ENCODE measurements at places on chromosomes 3 and 15.

DNA sequence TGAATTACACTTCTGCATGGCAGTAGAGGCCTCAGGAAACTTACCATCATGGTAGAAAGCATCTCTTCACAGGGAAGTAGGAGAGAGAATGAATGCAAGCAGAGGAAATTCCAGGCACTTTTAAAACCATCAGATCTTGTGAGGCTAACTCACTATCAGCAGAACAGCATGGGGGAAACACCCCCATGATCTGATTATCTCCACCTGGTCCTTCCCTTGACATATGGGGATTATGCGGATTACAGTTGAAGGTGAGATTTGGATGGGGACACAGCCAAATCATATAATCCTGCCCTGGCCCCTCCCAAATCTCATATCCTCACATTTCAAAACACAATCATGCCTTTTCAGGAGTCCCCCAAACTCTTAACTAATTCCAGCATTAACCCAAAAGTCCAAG lies 691.1 kb downstream of the SI start:
- no peak for DNase-seq

- DNase-seq = no peak
Observed at GRCh38 chr3:129056451-129057173, 4.0 kb upstream of the GP9 start.

GRCh38 chr3:152054315-152054714 lies 180.9 kb downstream of the SUCNR1 start:
- DNase-seq = no peak

GRCh38 chr15:41969851-41970431 lies 2.4 kb downstream of the EHD4 start:
- peak; percentile 44 for DNase-seq

- DNase-seq = no peak
Observed at GRCh38 chr3:136778865-136779264, 26.7 kb upstream of the STAG1 start.

GRCh38 chr15:64636556-64636955 lies 138.8 kb downstream of the RBPMS2 start:
- no peak for DNase-seq

- DNase-seq = no peak
Observed at GRCh38 chr15:56468401-56468800, 3.5 kb upstream of the MNS1 start.

DNA sequence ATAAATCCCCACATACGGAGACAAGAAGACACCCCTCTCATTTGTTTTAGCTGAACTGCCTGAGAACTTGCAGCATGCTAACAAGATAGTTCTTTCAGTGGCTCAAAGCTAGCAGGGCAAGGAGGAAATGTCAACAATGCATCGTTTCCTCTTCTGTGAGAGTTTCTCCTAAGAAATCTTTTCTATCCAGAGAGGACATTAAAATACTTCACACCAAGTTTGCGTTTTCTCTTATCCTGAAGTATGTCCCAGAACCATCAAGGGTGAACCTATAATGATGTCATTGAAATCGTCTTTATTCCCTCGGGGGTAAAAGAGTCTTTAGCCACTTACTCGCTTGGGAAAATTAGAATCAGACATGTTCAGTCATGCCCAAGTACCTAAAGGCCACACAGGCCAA lies 541.7 kb upstream of the MDFIC2 start:
- DNase-seq = no peak

DNA sequence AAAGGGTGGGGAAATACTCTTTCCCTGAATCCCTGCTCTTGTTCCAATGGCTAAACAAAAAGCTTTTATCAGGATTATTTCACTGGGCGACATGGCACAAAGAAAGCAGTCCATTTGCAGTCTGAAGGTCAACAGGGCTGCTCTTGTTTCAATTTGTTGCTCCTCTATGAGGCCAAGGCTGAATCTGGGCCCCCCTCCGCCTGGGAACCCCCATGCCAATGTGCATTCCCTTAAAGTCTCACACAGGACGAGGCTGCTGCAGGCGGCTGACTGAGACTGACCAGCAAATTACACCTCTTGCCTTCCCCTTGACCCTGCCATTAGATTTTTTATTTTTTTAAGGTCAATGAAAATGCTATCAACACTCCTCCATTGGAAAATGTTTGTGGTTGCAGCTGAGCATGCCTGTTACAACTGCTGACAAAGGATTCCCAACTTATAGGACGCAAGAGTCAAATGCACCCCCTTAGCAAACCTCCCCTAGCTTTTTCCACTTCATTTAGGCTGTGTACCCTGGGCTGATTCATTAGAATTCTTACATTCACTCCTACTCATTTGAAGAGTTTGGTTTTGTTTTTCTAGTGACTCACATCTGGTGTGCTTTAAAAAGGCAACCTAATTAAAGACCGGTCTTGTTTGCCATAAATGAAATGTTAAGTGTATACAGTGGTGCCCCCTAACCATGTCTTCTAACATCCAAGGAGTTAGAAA lies 60.8 kb upstream of the ARHGEF3 start:
- DNase-seq = no peak

DNA sequence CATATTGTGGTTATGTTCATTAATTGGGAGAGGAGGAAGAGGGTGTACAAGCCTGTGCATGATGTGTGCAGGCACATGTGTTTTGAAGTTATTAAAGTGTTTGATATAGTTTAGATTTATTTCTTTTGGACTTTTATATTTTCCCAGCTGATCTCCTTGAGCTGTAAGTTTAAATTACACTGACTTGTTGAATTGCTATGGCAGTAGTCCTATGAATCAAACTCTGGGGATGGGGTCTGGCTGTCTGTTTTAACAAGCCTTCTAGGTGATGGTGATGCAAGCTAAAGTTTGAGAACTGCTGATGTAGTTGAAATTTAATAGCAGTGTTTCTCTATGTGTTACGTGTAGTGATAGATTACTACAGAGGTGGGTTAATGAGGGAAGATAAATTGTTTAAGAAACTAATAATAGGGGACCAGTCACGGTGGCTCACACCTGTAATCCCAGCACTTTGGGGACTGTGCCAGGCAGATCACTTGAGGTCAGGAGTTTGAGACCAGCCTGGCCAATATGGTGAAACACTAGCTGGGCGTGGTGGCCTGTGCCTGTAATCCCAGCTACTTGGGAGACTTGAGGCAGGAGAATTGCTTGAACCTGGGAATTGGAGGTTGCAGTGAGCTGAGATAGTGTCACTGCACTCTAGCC lies 7.0 kb downstream of the ARIH1 start:
- no peak for DNase-seq

GRCh38 chr3:112587336-112587735 lies 25.5 kb downstream of the SLC35A5 start:
- no peak for DNase-seq

DNA sequence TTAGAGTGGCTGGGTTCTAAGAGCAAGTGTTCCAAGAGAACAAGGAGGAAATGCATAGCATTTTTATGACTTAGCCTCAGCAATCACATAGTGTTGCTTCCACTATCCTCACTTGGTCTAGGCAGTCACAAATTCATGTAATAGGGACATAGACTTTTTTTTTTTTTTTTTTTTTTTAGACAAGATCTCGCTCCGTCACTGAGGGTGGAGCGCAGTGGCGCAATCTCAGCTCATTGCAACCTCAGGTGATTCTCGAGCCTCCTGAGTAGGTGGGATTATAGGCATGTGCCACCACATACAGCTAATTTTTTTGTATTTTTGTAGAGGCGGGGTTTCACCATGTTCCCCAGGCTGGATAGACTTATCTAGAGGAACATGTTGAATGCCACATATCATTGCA lies 4.7 kb upstream of the GNB4 start:
- DNase-seq = no peak

DNA sequence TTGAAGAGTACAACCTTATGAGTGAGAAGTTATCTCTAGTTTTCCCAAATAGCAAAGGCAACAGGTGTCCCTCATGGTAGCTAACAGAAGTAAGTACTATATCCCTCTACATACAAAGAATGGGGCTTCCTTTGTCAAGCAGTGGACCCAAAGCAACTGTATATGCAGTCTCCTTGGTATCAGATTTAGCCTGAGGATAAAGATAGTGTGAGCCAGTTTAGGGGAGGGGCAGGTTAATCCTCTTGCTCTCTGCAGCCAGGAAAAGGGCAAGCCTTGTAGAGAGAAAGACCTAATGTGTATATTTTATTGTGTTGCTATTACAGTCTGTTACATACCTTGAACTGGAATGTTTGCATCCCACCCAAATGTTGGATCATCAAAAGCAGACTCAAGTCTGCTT lies 117.9 kb upstream of the COL8A1 start:
- no peak for DNase-seq

DNA sequence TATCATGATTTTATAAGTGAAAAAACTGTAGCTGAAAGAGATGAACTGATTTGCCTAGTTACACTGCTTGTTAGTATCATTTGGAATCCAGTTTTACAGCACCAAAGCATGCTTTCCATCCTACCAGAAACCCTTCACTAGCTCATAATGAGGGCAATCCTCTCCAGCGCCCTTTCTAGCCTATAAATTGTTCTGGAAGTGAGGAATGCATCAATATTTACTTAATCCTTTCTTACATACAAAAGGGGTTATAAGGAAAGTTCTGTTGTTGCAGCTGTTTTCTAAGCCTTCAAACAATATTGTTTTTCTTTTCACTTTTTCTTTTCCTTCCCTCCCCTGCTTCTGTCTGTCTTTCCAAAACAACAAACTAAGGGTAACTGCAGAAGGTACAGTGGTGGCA lies 11.0 kb upstream of the PCCB start:
- no peak for DNase-seq

DNA sequence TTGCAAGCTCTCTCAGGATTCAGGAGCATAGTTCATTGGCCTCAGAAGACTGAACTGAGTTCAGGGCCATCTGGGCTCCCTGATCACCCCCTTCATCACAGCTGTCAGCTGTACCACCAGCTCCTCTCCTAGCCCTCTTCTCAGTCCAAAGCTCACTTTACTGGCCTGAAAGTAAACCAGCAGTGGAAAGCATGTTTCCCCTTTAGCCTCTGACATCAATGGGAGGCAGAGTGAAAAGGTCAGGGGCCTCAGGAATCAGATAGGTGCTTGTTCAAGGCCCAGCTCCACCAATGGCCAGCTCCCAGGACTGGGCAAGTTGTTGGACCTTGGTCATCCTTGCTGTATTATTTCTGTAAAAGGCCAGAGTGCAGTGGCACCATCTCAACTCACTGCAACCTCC lies 223.4 kb downstream of the TLE3 start:
- DNase-seq = no peak

DNA sequence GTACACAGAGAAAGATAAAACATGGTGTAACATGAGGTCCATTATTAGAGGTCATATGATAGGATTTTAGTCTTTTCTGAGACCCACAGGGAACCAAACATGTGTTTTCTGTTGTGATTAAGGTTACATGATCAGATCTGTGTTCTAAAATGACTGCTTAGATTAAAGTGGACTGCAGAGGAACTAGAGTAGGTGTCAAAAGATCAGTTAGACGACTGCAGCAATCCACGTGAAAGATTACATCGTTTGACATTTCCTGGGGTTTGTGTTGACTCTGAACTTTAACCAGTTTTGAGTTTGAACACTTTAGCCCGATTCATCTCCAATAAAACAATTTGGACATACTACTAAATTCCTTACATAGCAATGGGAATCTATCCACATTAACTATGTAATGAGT lies 5.1 kb downstream of the MIX23 start:
- DNase-seq = no peak

DNA sequence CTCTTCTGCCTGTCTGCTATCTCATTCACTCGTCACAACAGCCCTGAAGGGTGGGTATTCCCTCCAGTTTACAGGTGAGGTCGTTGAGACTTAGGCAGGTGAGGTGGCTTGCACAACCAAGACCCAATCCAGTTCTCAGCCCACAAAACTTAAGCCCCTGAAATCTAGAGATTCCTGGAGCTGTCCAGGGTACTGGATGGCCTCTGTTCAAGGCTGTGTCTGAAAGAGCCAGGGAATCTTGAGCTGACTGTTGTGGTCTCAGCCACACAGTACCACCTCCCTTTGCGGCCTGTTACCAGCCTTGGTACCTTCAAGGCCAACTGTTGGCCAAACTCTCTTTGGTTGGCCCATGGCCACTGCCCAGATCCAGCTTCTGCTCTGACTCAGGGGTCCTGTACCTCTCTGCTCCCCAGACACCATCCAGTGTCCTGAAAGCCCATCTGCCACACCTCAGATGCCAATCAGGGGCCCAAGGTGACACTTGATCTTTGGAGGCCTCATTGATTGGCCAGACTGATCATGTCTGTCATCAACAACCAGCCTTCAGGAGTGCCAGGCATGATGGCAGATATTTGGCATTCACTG lies 10.9 kb upstream of the FAM107A start:
- peak; percentile 79 for DNase-seq

GRCh38 chr15:64205202-64205601 lies 42.4 kb upstream of the PPIB start:
- DNase-seq = peak; percentile 42

DNA sequence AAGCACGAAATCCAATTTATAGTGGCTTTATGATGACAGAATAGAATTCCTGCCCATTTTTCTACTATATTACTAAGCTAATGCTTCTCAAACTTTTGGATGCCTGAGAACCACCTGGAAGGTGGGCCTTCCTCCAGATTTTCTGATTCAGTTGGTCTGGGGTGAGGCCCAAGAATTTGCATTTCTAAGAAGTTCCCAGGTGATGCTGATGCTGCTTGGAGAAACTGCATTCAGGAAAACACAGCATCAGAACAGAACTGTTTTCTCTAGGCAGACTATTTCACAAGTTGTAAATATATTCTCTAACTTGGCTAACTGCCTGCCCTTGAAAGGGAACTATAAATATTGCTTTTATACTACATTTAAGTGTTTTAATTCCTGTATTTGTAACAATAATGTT lies 644.9 kb upstream of the DPPA4 start:
- DNase-seq = no peak

DNA sequence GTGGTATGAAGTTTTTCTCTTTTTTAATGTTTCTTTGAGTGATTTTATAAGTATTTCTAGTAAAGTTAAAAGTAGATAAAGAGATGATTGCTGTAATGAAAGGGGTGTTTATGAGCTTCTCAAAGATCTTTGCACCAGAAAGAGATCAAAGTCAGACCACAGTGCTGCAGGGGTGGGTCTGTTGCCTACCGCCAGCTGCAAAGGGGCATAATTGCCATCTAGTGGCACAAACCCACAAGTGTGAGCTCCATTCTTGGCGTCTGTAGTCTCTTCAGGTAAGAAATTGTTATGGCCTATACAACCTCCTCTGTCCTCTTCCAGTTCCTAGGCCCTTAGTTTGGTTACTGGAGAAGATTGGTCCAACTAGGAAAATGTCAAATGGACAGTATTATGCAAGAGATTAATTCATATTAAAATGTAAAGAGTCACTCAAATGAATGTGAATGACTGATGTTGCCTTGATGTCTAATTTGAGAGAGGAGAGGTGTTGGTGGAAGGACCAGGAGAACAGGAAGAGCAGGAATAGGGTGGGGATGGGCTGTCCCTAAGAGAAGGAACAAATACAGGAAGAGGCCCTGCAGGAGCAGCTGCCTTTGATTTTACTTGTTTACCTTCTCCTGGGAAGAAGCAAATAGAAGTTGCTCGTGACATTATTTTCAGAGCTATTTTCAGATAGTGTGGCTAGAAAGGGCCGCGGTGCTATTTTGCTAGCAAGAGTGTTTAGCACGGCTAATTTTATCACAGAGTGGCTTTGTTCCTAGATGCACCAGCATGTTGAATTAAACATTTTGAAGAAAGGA lies 53.0 kb upstream of the GSK3B start:
- DNase-seq = peak; percentile 70

- DNase-seq = no peak
Observed at GRCh38 chr3:184805351-184806038, 6.5 kb upstream of the VPS8 start.

GRCh38 chr3:4712109-4712508 lies 219.0 kb downstream of the ITPR1 start:
- no peak for DNase-seq

- DNase-seq = peak; percentile 82
Observed at GRCh38 chr3:181709537-181710279, 2.0 kb upstream of the SOX2 start.

GRCh38 chr15:90231028-90232017 lies 2.4 kb downstream of the CIB1 start:
- no peak for DNase-seq

GRCh38 chr15:42313463-42313862 lies 40.2 kb upstream of the TMEM87A start:
- DNase-seq = no peak
